ENCODE measurements at places on chromosomes 2 and 18.

DNA sequence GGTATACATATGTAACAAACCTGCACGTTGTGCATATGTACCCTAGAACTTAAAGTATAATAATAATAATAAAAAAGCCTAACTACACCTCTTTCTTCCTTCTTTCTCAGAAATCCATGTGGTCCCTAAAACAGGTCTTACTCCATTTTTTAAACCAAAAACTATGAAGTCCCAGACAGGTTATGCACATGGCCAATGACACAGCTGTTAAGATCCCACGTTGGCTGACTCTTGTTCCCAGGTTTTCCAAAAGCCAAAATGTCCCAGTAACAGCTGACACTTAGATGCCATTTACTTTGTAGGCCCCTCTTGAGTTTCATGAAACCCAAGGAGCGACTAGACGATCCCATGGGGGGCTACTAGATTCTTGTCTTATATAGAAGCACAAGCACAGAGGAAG lies 97.0 kb downstream of the KCNF1 start:
- no peak for DNase-seq

DNA sequence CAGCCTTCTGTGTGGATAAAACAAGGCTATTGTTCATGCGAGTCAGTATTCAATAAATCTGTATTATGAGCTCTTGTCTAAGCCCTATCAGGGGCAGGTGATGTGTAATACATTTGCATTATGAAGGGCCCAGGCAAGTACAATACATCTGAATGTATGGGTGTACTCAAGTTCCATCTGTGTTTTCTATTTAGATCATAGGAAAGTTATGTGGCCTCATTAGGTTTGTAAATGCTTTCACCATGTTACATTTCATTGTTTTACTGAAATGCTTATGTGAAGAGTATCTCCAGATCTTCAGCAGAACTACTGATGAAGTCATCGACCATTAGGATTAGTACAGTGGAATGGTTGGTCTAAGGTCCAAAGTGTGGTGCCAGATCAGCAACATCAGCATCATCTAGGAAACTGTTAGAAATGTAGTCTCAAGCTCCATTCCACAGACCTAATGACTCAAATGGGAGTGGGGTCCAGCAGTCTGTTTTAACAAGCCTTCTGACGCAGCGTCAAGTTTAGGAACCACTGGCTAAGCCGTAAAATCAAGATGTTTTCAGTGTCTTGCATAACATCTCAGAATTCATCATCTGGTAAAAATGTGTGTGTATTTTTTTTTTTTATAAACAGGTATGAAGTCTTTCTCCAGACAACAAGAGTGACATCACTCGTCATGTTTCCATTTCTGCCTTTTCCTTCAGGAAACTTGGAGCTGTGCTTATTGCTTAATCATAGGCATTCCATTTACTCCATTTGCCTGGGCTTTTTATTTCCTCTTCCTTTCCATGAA lies 80.5 kb downstream of the LYPD6 start:
- no peak for DNase-seq

DNA sequence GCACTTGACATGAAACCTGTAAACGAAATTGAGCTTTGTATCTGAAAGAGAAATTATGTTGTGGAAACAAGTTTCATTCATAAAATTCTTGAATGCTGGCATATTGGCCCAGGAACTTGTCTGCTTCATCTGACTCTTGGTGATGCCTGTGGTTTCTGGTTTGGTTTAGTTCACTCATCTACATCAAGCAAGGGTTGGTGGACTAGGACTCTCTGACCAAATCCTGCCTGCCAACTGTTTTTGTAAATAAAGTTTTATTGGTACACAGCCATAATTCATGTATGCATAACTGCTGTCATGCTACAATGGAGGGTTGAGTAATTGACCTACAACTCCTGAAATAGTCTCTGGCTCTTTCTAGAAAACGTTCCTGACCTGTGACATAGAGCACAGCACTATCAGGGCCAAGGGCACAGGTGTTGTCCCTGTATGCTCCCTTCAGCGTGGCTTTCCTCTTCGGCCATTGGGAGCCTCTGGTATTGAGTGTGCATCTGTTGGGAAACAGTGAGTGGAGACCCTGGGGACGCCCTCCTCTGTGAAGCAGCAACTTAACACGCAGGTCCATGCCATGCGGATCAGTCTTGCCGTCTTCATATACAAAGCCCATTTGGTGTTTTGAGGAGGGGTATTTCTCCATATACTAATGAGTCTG lies 226.3 kb downstream of the SH3RF3 start:
- no peak for DNase-seq

GRCh38 chr18:62341473-62341872 lies 16.4 kb downstream of the TNFRSF11A start:
- no peak for DNase-seq

- DNase-seq, result no peak
Observed at GRCh38 chr2:181683518-181684453, 3.5 kb upstream of the NEUROD1 start.

DNA sequence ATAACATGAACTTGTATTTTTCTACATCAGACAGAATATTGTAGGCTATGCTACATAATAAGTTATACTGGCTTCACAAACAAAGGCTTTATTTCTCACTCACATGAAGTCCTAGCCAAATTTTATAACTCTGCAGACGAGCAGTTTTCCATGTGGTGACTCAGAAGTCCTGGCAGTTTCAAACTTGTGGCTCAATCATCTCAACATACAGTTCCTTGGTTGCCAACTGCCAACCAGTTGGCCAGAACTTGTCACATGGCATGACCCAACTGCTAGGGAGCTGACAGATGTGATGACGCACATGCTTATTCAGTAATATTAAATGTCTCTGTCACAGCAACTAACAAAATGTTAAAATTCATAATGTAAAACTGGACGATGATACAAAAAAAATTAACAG lies 63.8 kb upstream of the ZC3H15 start:
- DNase-seq, result no peak

- no peak for DNase-seq
Observed at GRCh38 chr2:121036226-121036692, 248.7 kb downstream of the TFCP2L1 start.

- no peak for DNase-seq
Observed at GRCh38 chr2:126662621-126663020, 6.7 kb downstream of the GYPC start.

DNA sequence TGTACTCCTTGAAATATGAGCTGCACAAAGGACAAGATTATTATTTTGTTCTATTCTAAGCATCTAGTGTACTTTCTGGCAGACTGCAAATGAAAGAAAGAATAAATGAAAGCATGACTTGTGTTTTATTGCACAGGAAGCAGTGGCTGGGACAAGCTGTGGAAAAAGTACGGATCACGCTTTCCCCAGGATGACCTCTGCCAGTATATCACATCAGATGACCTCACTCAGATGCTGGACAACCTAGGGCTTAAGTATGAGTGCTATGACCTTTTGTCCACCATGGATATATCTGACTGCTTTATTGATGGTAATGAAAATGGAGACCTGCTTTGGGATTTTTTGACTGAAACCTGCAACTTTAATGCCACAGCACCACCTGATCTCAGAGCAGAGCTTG lies 49.4 kb downstream of the HNMT start:
- DNase-seq, result no peak

DNA sequence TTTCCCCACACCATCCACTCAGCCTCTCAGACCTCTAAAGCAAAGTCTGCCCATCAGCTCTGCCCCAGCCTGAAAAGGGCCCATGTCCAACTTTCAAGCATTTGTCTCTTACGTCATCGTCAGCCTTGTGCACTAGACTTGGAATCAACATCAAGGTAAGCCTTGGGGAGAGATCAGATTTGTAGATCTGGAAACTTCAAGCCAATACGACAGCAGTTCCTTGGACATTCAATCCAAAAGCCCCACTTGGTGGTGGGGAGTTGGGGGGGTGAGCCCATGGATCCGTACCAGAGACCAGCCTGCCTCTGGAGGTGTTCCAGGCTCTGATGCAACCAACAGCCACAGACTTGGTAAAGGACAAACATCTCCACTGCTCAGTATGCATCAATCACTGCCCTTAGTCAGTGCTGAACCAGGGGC lies 206.8 kb upstream of the MEIS1 start:
- no peak for DNase-seq

DNA sequence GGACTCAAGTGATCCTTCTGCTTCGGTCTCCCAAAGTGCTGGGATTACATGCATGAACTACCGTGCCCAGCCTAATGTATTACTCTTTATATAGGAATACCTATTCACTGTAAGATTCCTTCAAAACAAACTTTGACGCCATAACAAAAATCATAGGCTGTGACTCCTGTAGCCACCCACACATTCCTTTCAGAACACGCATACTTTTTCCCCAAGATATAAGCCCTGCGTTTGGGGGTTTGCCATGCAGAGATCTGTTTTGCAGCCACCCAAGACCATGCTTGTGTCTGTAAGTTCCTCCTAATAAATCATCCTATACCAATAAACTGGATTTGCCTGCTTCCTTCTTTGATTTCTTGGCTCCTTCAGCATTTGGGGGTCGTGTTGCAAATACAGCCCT lies 46.0 kb upstream of the STON1 start:
- DNase-seq, result no peak

DNA sequence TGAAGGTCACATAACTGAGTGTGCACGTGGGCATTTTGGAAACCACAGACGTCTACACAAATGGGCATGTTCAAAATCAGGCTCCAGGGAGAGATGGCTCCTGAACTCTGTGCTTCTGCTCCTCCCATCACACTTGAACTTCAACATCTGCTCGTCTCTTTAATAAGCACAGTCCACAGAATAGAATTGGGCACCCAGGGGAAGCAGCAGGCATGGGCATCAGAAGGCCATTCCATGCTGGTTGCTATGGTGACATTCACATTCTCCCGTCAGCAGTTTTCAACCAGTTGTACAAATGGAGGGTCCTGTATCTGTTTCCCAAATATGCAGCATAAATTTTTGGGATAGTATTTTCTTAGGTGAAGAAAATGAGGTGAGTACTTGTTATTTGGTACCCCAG lies 183.7 kb upstream of the COPS8 start:
- DNase-seq, result no peak

DNA sequence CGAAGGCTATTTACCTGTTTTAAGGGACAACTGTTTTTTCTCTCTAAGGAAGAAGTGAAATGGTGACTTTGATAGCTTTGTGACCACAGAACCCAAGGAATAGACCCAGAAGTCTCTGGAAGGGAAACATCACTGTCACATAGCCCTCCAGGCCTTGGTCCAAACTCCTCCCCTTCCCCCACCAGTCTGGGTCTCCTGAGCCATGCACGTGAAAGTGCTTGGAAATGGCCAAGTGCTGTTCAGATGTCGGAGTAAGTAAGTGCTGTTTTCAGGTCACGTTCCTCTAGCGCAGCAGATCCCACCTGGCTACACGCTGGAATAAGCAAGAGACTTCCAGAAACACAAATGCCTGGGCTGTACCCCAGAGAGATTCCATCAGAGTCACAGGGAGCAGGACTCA lies 73.0 kb upstream of the AFF3 start:
- DNase-seq, result no peak

DNA sequence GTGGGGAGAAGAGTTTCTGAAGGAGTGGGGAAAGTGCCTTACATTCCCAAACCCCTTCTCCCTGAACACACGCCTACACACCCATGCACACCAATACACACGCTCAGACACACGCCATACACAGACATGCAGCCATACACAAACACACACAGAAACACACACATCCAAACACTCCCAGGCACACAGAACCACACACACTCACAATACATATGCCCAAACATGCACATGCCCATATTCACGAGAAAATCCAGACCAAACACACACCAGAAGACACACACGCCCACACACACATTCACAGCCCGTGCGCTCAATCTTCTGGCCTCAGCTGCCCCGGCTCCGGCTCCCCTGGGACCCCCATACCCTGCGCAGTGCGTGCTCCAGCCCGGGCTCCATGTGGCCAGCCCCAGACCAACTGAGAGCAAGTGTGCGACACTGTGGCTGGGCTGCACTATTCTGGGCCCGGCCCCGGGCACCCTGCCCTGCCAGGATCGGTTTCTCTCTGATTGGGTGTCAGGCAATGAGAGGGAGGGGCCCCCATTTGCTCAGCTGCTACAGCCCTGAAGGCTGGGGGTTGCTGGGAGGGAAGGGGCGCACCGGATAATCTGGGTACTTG lies at the start of gene PRKAG3:
Gene PRKAG3 (minus strand): TSS at position 426 of the 613 bp plus-strand sequence.
- DNase-seq, result no peak

DNA sequence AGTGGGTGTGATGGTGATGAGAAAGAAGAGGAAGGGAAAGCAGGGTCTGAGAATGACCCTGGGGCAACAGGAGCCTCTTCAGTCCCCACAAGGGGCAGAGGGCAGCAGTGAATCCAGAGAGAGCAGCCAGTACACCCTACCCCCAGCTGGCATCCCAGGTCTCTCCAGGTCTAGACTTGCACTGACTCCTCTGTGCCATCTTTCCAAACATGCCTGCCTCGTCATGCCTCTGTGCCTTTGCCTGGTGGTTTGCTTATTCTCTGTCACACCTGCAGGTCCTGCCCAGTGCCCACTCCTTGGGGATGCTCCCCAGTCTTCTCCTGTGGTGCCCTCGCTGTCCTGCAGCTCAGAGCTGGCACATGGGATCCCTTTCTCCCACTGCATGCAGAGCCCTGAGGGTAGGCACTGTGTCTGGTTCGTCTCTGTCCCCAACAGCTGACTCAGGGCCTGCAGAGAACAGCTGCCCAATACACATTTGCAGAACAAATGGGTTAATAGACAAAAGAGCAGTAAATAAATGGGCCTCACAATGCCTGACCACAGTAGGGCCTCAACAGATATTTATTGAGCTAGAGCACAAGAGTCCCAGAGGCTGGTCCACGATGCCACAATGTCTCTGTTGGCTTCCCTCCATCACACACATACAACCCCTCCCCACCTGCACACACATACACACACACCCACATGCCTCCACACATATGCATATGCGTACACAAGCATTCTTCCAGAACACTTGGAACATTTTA lies 89.8 kb downstream of the HS1BP3 start:
- no peak for DNase-seq

- DNase-seq, result no peak
Observed at GRCh38 chr2:59850554-59850953, 702.9 kb downstream of the BCL11A start.

GRCh38 chr2:144648837-144649465 lies 129.0 kb upstream of the ZEB2 start:
- no peak for DNase-seq

DNA sequence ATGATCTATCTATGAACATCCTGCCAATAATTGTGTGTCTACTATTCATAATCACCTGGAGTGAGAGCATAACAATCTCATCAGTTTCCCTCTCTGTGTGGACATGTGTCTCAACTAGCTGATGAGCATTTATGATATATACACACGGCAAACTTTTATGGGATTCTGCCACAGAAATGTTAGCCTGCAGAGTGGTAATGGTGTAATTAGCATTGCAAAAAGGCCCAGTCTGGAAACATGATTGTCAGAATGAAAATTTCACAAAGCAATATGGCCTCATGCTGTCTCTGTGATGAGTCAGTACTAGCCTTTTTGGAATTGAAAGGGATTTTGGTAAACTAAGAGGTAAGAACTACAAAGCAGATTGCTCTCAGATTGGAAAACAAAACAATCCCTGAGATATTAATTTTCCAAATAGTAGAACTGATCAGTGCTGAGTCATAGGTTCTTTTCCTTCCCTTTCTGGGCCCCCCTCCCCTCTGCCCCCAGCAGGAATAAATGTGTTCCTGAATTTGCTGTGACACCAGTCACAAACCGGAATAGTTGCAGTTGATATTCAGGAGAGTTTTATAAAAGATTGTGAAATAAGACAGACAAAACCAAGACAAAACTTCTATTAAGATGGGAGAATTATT lies 189.2 kb downstream of the OSR1 start:
- DNase-seq, result no peak

All from activated T-helper 1 cell treated with Interleukin-2 at 50 U/mL for 16 hours (primary cell).